ENCODE measurements at places on chromosomes 4 and X.

DNA sequence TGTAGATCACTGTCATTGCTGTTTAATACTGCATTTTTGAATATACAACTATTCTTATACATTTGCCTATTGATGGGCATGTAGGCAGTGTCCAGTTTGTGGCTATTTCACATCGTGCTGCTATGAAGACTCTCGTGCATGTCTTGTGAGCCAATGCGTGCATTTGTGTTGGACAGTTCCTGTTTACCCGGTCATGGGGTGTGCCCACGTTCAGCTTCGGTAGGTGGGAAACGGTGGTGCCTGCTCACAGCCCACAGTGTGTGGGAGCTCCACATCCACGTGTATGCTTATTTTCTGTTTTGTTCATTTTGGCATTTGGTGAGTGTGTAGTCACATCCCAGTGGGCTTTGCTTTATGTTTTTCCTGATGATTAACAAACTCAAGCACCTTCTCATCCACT is 19.7 kb upstream of the RNF212 start:
- DNase-seq: no peak

DNA sequence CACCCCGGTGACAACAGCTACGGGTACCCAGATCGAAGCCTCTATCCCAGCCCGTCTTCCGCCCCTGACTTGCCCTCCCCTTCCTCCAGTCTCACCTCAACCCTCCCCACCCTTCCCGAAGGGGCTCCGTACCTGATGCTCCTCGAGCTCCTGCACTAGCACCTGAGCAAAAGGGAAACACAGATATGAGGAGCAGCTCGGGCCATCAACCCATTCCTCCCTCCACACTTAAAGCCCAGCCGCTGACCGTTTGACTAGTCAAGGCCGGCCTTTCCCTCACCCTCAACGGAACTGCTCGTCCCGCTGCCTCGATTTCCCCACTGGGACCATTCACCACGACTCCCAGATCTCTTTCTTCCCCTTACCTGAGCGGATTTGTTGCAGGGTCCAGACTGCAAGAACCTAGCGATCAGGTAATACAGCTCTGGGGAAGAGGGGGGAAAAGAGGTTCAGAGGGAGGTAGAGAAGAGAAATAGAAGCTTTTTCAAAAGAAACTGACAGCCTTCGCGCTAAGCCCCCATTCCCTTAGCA is 731 bp downstream of the BRWD3 start:
- peak; percentile 12 for DNase-seq

DNA sequence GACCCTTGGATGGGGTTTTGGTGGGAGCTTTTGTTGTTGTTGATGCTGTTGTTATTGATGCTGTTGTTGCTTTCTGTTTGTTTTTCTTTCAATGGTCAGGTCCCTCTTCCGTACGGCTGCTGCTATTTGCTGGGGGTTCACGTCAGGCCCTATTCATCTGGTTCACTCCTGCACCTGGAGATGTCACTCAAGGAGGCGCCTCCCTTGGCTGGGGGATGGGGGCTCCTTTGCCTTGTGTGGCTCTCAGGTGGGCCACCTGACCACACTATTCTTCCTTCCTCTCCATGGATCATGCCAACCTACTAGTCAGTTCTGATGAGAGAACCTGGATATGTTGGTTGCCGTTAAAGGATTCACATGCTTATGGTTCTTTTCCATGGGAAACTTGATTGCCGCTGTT is 39.1 kb upstream of the PRPS1 start:
- no peak for DNase-seq

- no peak for DNase-seq
Measured at GRCh38 chr4:89064848-89065247, 7.9 kb upstream of the FAM13A start.

DNA sequence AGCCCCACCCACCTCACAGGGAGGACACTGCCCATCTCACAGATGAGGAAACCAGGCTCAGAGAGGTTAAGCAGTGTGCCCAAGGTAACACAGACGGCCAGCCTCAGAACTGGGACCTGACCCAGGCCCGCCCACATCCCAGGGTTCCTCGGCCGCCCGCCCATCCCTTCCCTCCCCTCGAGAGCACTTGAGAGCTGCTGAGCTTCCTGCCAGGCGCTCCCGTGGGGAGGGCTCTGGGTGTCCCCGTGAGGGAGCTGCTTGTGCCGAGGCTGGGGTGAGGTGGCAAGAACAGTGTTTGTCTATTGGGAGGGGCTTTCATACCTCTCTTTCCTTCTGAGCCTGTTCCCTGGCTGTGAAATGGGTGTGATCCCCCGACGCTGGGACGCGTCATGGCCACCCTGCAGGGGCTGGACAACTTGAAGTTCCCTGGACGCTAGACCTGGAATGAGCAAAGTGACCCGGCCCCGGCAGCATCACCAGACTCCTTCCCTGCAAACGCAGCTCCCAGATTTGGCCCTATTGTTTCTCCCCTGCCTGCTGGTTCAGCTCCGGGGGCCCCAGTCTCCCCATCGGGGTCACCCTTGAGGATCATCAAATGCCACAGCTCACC is 204.9 kb downstream of the AFAP1 start:
- no peak for DNase-seq

DNA sequence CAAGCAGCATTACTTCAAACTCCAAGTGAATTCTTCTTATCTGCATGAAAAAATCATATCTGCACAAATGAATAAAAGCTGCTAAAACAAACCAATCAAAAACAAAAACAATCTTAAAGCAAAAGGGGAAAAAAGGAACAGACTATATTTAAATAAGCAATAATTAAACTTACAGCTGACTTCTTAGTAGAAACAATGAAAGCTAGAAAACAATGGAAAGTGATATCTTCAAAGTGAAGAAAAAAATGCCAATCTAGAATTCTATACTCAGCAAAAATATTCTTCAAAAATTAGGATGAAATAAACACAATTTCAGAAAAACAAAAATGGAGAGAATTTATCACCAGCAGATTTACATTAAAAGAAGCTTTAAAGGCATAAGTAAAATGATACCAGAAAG is 20.0 kb downstream of the STBD1 start:
- no peak for DNase-seq

GRCh38 chr4:48025005-48025404 is 8.4 kb downstream of the NIPAL1 start:
- DNase-seq: no peak

DNA sequence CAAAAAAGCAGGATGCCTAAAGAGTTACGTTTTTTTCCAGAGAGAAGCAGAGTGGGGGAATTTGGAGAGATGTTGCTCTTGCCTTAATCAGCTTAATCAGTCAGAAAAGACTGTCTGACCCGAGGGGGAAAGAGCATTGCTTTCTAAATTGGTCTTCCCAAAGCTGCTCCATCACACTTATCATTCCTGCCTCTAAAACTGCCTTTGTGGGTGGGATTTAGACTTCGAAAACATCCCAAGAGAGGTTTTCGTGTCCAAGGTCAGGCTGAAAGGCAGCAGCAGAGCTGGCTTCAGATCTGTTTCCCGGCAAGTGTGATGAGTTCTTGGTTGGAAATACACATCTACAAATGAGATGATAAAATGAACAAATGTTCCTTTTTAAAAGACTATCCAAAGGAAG is 155.2 kb downstream of the SH2D1A start:
- DNase-seq: no peak

DNA sequence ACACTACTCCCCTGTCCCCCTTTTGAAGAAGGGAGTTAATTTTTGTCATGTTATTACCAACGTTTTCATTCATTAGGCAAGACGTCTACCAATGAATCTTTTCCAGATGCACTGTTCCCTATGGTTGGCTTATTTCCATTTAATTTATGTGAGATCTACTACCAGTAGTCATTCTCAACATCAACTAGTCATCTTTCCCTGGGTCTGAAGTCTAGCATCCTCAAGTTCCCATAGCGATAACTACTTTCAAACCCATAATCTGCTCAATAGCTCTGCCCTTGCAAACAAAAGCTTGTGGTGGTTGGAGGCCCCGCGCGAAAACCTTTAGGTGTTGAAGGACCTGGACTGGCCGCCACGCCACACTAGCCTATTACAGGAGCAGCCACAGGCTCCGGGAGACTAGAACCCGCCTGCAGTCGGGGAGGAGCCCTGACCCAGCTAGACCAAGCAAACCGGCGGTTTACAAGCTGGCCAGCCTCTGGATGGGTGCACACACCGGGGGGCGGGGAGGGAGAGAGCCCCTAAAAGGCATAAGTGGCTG is 746 bp downstream of the PPAT start:
- DNase-seq: no peak

DNA sequence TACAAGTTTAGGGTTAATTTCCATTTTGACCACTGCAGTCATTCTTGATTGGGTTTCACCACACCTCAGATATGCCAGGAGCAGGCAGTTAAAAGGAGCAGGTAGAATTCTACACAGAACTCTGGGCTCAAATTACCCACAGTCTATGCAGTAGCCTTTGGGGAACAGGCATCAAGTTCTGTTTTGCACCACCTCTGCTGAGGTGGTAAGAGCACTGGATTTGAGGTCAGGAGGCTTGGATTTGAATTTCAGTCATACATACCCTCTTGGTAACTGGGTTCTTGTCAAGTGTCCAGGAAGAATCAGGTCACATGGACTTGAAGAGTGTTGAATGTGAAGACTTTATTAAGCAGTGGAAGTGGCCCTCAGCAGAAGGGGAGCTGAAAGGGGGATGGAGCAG is 40.4 kb upstream of the PGK1 start:
- no peak for DNase-seq

GRCh38 chr4:183434666-183435190 is 9.7 kb upstream of the CDKN2AIP start:
- DNase-seq: no peak

DNA sequence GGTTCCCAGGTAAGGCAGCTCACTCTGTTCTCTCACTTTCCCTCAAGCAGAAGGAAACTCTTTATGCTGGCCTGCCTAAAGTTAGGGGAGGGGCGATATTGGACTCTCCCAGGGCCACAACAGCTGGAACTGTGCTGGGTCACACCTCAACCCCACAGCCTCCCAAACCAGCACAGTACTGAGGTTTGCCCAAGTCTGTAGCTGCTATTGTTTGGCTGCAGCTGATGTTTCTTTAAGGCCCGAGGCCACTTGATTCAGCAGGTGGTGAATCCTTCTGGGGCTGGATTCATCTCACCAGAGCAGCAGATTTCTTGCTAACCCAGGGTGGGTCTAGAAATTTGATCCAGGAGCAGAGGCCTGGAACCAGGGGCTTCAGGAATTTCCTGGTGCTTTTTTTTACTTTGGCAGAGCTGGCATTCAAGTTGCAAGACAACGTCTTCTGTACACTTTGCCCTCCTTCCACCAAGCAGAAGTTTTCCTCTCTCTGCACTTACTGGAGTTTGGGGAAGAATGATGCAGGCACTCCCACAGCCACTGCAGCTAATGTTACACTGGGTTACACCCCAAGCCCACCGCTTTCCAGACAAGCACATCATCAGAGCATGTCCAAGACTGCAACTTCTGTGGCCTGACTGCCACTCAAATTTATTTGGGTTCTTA is 544.7 kb upstream of the NDST4 start:
- no peak for DNase-seq

DNA sequence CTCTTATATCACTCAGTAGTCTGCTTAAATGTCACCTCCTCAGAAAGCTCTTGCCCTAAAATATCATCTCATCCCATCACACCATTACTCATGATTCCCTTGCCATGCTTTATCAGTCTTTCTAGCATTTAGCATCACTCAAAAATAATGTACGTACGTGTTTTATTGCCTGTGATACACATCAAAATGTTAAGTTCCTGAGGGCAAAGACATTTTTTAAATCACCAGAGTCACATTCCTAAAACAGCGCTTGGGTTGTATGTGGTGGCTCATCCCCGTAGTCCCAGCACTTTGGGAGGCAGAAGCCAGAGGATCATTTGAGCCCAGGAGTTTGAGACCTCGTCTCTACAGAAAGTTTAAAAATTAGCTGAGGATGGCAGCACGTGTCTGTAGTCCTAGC is 21.3 kb upstream of the PDLIM5 start:
- no peak for DNase-seq

DNA sequence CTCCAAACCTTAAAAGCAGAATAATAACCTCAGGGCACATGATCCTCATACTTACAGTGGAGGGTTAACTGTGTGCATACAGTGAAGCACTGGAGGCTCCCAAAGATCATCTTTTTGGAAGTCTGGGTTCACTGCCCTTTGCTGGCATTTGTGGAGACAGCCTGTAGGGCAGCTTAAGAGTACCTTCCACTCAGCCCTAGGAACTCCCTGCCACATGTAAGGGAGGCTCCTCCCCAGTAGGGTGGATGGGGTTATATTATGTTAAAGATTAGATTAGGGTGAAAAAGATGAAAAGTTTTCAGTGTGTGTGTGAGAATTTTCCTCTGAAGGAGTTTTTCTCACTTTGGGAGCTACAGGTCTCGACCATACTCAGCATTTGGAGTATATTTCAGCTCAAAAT is 388.4 kb downstream of the RAB28 start:
- DNase-seq: no peak

GRCh38 chr4:22338796-22339195 is 177.1 kb downstream of the ADGRA3 start:
- no peak for DNase-seq

- no peak for DNase-seq
Measured at GRCh38 chr4:6824071-6824470, 41.5 kb downstream of the KIAA0232 start.

DNA sequence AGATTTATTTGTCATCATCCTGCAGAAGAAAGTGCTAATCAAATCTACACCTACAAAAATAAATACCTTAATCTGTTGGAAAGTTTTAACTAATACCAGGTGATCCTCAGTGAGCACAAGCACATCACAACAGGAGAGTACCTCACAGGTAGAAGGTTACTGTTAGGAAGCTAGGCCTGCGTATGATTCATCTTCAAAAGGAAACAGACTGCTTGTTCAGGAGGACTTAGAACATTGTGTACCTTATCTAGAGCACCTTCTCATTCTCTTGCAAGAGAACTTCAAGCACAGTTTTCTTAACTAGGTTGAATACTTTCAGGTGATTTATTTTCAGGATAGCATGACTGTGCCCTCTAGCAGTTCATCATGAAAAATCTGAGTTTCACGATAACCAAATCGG is 54.2 kb downstream of the MND1 start:
- DNase-seq: no peak

DNA sequence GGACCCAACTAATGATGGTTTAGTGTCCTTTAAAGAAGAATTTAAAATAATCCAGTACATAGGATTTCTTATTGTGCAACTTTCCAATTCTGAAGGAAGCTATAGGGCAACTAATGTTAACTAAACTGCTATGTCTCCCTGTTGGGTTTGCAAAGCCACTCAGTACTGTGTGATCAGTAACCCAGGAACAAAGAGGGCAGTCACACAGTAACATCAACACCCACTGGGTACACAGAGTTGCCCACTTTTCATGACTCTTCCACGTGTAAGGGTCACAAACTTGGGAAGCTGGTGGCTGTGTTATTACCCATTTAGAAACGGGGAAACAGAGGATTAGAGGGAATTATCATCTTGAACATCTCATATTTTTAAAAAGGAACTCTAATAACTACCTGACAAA is 555.0 kb upstream of the DIPK2B start:
- no peak for DNase-seq

DNA sequence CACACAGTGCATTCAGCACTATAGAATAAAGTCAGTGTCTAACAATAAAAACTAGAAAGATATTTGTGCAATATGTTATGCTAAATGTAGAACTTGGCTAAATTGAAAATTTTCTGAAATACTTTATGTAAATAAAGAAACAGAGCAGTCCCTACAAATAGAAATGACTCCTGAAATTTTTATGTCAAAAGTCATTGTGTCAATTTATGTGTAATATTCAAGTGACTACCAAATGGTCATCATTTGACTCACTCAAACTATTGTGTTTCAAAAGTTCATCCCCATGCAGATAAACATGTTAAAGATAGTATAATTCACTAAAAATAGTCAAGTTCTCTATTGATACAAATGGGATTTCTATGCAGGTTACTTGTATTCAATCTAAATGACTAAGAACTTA is 17.9 kb downstream of the LRBA start:
- no peak for DNase-seq

- DNase-seq: no peak
Measured at GRCh38 chrX:124010566-124010965, 49.1 kb downstream of the STAG2 start.

Data from T-helper 17 cell (primary cell).